ENCODE measurements at places on chromosomes 3 and 15.

- H3K4me3 ChIP-seq = peak overlapping the region; percentile 91
- H3K4me1 ChIP-seq = peaks cover 16% of the 10 kb centered on the region
- DNase-seq = peak; percentile 74
- no peaks in the 10 kb centered on the region for H3K36me3 ChIP-seq
- H3K27ac ChIP-seq = peak overlapping the region; percentile 100
Observed at GRCh38 chr15:42491539-42492225, 741 bp upstream of the ZNF106 start.

- no peak for DNase-seq
- no peaks in the 10 kb centered on the region for H3K4me1 ChIP-seq
- H3K27me3 ChIP-seq = no peaks in the 10 kb centered on the region
- no peak overlapping the region for H3K4me3 ChIP-seq
- no peaks in the 10 kb centered on the region for H3K36me3 ChIP-seq
- no peak overlapping the region for H3K27ac ChIP-seq
Observed at GRCh38 chr15:81839387-81839786, 206.4 kb downstream of the MEX3B start.

DNA sequence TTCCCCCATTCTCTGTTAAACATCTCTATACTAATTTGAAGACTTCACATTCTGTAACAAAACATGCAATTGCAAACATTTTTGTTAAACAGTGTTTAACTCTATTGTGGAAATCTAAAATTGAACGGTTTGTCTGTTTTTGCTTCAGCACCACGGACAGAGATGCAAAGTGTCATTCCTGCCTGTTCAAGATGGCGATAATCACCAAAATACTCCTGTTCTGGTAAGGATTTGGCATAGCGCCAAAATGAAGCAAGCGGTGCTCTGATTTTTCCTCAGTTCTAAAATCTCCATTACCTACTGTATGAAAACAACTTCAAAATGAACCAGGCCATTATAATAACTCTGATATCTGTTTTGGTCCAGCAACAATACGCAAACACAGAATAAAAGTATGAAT is 129.7 kb upstream of the TUSC7 start:
- no peak overlapping the region for H3K27ac ChIP-seq
- H3K4me1 ChIP-seq = no peaks in the 10 kb centered on the region
- no peaks in the 10 kb centered on the region for H3K27me3 ChIP-seq
- no peak overlapping the region for H3K4me3 ChIP-seq
- DNase-seq = peak; percentile 5

- H3K27me3 ChIP-seq = no peaks in the 10 kb centered on the region
- no peak for DNase-seq
- no peak overlapping the region for H3K27ac ChIP-seq
Observed at GRCh38 chr3:165133188-165133899, 55.0 kb upstream of the SI start.

DNA sequence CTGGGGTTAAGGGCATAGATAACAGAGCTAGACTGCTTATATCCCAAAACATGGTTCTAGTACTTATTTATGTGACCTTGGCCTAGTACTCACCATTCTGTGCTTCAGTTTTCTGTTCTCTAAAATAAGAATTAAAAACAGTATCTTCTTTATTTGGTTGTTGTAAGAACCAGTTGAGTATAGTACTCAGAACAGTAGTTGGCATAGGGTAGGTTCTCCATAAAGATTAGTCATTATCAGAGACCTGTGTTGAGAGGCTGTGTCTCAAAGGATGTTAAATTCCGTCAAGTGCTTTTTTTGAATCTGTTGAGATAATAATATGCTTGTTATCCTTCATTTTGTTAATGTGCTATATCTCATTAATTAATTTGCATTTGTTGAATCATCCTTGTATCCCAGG is 47.4 kb upstream of the OSTN start:
- H3K36me3 ChIP-seq = no peaks in the 10 kb centered on the region
- no peak overlapping the region for H3K27ac ChIP-seq
- no peaks in the 10 kb centered on the region for H3K4me1 ChIP-seq
- no peak overlapping the region for H3K4me3 ChIP-seq

DNA sequence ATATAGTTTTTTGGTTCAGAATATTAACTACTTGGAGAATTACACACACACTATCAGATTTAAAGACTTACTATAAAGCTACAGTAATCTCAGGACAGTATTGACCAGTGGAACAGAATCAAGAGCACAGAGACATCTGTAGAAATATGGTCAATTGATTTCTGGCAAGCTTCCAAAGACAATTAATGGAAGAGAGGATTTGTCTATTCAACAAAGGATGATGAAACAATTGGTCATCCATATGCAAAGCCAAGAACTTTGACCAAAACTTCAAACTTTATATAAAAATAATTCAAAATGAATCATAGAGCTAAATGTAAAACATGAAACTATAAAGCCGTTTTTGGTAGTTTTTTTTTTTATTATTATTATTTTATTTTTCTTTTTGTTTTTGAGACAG is 29.8 kb upstream of the MB21D2 start:
- no peaks in the 10 kb centered on the region for H3K27me3 ChIP-seq
- no peak for DNase-seq
- no peaks in the 10 kb centered on the region for H3K36me3 ChIP-seq
- H3K4me3 ChIP-seq = no peak overlapping the region
- H3K27ac ChIP-seq = no peak overlapping the region
- no peaks in the 10 kb centered on the region for H3K4me1 ChIP-seq

DNA sequence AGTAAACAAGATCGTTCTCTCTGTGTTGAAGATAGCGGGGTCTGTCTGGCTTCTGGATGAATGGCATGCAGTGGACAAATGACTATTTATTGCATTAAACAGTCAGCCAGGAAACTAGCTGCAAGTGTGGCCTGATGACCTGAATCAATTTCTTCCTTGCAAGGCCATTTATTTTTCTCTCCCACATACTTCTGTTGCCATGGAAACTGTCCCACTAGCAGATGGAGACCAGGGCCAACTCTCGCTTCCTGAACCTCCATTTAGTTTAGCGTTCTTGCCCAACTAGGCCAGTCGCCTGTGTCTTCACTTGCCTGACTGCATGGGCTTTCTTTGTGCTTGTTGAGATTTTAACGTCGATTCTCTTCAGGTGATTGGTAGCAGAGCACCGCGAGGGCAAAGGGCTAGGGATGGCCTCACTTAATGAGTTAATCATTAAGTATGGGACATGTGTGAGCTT is 27.6 kb downstream of the LMCD1 start:
- peak; percentile 83 for DNase-seq
- no peaks in the 10 kb centered on the region for H3K36me3 ChIP-seq
- H3K4me1 ChIP-seq = peaks cover 31% of the 10 kb centered on the region
- no peak overlapping the region for H3K4me3 ChIP-seq
- no peaks in the 10 kb centered on the region for H3K27me3 ChIP-seq

GRCh38 chr15:72584006-72584405 is 70.5 kb upstream of the GOLGA6B start:
- H3K4me1 ChIP-seq = peaks cover 2% of the 10 kb centered on the region
- no peak overlapping the region for H3K27ac ChIP-seq
- H3K4me3 ChIP-seq = no peak overlapping the region
- no peak for DNase-seq

DNA sequence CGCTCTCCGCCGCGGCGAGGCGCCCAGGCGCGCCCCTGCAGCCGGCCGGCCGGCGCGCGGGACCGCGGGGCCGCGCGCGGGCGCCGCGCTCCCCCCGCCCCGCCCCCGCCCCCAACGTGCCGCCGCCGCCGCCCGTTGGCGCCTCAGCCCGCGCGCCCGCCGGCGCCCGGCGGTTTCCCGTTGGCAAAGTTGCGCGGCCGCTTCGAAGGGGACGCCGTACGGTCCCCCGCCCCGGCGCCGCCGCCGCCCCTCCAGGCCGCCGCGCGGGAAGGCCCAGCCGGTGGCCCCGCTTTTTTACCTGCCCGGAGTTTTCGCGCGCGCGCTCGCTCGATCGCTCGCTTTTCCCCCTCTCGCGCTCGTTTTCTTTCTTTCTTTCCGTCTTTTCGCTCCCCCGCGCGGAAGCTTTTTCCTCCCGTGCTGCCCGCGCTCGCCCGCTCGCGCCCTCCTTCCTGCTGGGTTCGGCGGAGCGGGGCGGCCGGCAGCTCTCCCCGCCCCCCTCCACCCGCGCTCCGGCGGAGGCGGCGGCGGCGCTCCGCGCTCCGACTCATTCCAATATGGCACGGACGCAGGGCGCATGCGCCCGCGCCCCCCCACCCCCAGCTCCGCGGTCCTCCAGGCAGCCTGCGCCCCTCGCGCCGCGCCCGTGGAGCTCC is at the start of gene SFMBT1:
TSS of gene SFMBT1 (minus strand) at position 556 of the 653 bp plus-strand sequence. CDS start 76,945 bp downstream, outside the sequence.
- no peaks in the 10 kb centered on the region for H3K36me3 ChIP-seq
- peaks cover 7% of the 10 kb centered on the region for H3K4me1 ChIP-seq
- peaks cover 2% of the 10 kb centered on the region for H3K27me3 ChIP-seq
- DNase-seq = no peak
- peak within 1 kb of the TSS; percentile 69 for H3K4me3 ChIP-seq

DNA sequence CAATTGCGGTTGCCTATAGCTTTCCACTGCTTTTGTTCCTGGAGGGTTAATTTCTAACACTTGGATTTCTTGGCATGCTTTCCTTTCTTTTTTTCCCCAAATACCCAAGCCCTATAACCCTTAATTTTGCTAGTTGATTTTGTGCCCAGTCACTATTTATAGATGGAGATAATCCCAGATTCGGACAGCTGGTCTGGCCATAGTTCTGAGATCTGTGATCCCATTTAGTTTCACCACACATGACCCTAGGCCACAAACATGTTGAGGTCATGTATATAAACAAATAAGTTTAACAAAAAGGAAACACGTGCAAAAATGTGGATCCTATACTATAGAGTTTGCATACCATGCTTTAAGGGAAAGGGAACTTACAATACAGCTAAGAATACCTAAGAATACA is 111.4 kb downstream of the ZMAT3 start:
- H3K27me3 ChIP-seq = no peaks in the 10 kb centered on the region
- no peak overlapping the region for H3K27ac ChIP-seq
- H3K4me3 ChIP-seq = no peak overlapping the region
- no peak for DNase-seq

GRCh38 chr3:120382941-120383447 is 33.8 kb upstream of the LRRC58 start:
- no peak overlapping the region for H3K27ac ChIP-seq
- no peak overlapping the region for H3K4me3 ChIP-seq
- H3K27me3 ChIP-seq = no peaks in the 10 kb centered on the region
- no peak for DNase-seq

DNA sequence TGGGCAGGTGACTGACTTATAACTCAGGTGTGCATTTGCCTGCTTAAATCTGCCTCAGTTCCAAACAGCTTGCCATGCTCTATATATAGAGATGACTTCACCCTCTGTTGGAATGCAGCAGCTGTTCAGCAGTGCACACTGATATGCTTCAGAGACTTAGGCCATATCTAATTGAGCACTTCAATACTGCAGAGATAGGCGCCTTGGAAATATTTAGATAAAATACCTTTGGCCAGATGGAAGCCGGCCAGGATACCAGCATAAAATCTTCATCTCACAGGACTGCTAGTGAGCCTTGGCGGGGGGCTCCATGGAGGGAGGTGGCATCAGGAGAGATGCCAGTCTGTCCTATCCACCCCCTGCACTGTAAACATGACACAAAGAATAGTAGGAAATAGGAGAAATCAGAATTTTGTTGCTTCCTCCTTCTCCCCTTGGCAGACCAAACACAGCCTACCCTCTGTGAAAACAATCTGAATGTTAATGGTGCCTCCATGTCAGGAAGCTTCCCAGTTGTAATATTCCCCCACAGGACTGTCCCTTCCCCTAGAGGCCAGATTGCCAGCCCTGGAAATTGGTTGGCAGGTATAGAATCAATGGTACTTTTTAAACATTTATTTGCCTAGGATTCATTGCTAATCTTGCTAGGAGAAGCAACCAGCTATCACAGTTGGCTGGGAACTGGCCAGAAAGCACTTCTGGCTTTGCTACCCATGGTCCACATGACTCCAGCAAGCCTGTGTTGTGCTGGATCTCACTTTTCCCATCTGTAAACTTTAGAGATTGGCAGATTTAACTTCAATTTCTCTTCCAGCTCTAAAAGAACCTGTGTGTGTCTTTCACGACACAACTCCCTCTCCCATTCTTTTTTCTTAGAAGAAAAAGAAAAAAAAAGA is 215.5 kb upstream of the KCNMB2 start:
- no peaks in the 10 kb centered on the region for H3K36me3 ChIP-seq
- no peaks in the 10 kb centered on the region for H3K27me3 ChIP-seq
- H3K4me1 ChIP-seq = peaks cover 10% of the 10 kb centered on the region
- H3K4me3 ChIP-seq = no peak overlapping the region

- H3K4me1 ChIP-seq = peaks cover 18% of the 10 kb centered on the region
- H3K4me3 ChIP-seq = no peak overlapping the region
- no peak for DNase-seq
- H3K27me3 ChIP-seq = no peaks in the 10 kb centered on the region
- no peaks in the 10 kb centered on the region for H3K36me3 ChIP-seq
Observed at GRCh38 chr15:40944510-40945296, 8.6 kb upstream of the CHAC1 start.

DNA sequence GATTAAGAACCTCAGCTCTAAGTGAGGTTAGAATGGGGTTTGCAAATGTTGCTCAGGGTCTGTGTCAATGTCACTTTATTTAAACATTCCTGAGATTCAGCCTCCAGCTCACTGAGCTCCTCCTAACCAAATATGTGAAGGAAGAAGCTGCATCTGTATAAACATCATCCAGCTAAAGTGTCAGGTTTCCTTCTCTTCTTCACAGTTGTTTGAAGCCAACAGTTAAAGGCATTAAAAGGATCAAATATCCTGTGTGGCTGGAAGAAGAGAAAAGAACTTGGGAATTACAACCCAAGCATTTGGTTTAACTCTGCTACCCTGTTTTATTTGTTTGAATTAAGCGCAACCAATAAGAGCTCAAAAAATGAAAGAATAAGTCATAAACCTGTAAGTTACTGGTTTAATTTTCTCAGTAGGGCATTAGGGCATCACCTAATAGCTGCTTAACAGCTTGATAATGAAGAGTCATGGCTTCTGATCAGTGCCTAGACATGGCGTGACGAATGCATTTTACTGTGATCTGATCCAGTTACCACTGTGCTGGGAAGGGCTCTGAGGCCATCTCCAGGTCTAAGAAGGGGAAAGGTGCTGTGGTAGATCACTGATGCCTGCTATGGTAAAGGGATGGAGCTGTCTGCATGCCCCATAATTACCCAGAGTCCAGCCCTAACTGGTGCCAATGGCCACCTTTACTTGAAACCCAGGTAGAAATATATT is 165.7 kb upstream of the TSC22D2 start:
- peaks cover 20% of the 10 kb centered on the region for H3K4me1 ChIP-seq
- no peak overlapping the region for H3K4me3 ChIP-seq
- H3K27ac ChIP-seq = no peak overlapping the region
- H3K36me3 ChIP-seq = no peaks in the 10 kb centered on the region

DNA sequence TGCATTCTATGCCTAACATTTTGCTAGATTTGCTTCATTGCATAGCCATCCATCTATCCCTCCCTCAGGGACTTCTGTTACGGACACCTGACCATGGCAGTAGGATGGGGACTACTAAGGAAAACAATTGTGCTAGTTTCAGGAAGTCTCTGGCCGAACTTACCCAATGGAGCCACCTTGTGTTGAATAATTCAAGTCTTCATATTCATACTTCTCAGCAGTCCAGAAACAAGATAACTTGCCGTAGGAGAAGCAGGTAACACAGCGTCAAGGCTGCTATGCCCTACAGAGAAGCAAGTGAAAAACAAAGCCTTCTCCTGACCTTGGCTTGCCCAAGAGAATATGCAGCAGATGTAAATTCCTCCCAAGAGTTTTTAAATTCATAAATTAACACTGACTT is 685.3 kb downstream of the GRM7 start:
- H3K36me3 ChIP-seq = no peaks in the 10 kb centered on the region
- no peaks in the 10 kb centered on the region for H3K4me1 ChIP-seq
- DNase-seq = peak; percentile 16
- no peaks in the 10 kb centered on the region for H3K27me3 ChIP-seq
- H3K27ac ChIP-seq = no peak overlapping the region
- H3K4me3 ChIP-seq = no peak overlapping the region
